ENCODE measurements at places on chromosomes 6 and 20.

DNA sequence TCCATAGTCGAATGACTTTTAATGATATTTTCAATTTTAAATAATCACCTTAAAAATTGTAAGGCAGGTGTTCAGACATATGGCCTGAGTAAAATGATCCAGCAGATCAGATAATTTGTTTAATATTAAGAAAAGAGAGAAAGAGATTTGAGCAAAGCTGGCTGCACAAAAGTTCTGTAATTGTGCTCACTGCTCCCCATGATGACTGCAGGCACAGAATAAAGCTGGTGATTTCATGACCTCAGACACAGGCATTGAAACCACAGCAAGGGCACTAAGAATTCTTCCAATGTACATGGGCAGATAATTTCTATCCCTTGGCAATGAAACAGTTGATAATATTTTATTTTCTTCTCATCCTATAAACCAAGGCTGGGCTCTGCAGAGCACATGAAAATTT, 553.1 kb downstream of the NKAIN2 start:
- DNase-seq, result no peak

- no peak for DNase-seq
Measured at GRCh38 chr6:3733321-3733925, 18.1 kb downstream of the PXDC1 start.

GRCh38 chr6:13803581-13803980, 10.8 kb downstream of the MCUR1 start:
- no peak for DNase-seq

DNA sequence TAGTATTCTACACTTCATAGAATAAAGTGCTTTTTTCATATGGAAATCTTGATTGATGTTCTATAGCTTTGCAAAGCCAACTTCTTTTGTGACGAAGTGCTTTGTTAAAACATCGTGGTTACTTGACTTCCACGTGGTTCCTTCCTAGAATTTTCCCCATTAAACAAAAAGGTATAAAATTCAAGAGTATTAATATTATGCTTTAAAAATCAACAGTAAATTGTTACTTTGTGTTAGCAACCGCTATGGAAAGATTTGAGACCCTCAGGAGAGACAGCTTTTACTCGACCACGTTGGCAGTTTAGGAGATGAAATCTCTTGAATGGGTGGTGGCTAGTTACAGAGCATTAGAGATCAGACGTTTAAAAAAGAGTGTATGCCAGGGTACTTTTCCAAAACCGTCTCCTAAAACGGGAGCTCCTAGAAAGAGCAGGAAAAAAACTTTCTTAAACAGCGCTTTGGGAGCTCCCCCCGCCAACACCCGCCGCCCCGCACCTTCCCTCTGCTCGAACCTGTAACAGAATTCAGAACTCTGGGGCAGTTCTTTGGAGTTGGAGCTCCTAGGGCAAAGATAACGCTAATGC, 920 bp downstream of the GJA1 start:
- DNase-seq, result peak; percentile 22

DNA sequence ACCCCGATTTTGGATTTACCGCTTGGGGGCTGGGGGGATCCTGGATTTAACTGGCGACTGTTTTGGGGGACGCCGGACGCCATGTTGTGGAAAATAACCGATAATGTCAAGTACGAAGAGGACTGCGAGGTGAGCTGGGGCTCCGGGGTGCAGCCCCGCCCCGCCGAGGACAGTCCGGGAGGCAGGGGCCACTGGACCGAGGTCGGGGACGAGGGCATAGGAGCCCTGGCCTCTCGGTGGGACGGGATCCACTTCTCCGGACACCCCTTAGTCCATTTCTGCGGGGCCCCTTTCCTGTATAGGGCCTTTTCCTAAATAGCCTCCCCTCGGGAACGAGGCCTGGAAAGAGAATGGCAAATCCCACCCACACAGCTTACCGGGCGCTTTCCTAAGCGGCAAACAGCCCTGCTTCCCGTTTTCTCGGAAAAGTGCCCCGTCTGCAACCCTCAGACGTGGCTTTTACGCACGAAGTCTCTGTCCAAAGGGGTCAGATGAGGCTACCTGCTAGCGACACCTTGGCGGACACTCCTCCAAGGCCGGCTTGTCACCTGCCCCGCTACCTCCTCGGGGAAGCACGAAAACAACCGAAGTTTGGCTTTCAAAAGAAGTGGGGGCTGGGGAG, 469 bp downstream of the TFAP2C start:
- peak; percentile 70 for DNase-seq

GRCh38 chr6:837380-837779, 144.4 kb upstream of the EXOC2 start:
- DNase-seq, result no peak

DNA sequence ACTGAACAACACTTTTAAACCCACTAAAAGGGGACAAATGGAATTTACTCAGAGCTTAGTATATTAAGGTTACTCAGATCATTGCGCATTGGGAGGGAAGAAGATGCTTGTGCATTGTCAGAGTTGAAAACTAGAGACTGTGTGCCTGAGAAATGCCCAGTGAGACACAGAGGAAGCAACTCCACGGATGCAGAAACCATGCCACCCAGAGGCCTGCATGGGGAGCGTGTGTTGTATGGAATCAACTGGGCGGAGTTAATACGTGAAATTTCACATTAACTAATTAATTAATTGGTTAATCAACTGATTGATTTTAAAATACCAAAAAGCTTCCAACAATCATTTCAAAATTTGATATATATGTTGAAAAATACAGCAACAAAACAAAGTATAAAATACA, 391.6 kb downstream of the PLCB1 start:
- no peak for DNase-seq

DNA sequence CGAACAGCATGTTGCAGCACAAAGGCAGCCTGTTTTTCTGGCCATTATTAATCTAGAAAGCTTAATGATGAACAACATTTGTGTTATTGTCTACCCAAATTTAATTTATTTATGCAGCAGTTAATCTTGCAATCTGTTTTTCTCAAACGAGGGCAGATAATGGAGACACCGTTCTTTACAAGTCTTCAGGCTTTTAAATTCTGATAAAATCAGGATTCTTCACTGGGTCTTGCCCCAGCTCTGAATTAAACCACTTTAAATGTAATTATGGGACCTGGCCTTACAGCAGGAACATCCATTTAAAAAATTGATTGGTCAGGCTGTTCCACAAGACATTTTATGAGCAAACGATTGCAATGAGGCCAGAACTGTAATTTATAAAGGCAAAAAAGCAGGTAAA, 26.5 kb upstream of the INSM1 start:
- no peak for DNase-seq

Data from MM.1S (cell line).